GM12878 (cell line): ENCODE measurements at places on chromosomes 11 and 22. TPM values are rescaled to one million over a fixed set of nuclear protein-coding genes. Genes with fewer than 3 reads are reported as not detected.
A peak's percentile ranks its signal among the peaks of the same experiment; 100 is the strongest.

Gene FUT4
- polyA plus RNA-seq = 1.4 and 1.6 TPM in 2 replicates

Gene KCNE3
- polyA plus RNA-seq = not detected in 2 replicates

Gene SCT
- not detected in 2 replicates for polyA plus RNA-seq

Gene LDLRAD3
- polyA plus RNA-seq = 12.0 and 13.0 TPM in 2 replicates

Gene RBX1
- 396 and 402 TPM in 2 replicates for polyA plus RNA-seq

Gene XKR3
- polyA plus RNA-seq = 0.09 TPM in 1 of 2 replicates, not detected in the other

Gene NCR3LG1
- polyA plus RNA-seq = 0.11 TPM in 1 of 2 replicates, not detected in the other

Gene P2RY6
- polyA plus RNA-seq = 0.32 TPM in 1 of 2 replicates, not detected in the other

- H3K36me3 ChIP-seq = no peaks in the 10 kb centered on the region
- H3K27me3 ChIP-seq = no peaks in the 10 kb centered on the region
- DNase-seq = no peak
- peaks cover 13% of the 10 kb centered on the region for H3K4me1 ChIP-seq
Observed at GRCh38 chr11:68847395-68847794, 5.7 kb upstream of the CPT1A start.

- H3K4me3 ChIP-seq = no peak overlapping the region
- H3K27me3 ChIP-seq = no peaks in the 10 kb centered on the region
- DNase-seq = no peak
- no peak overlapping the region for H3K27ac ChIP-seq
- peaks cover 14% of the 10 kb centered on the region for H3K36me3 ChIP-seq
Observed at GRCh38 chr22:46674906-46675305, 54.7 kb downstream of the GRAMD4 start.

GRCh38 chr11:93340223-93340622 is 9.7 kb downstream of the DEUP1 start:
- no peaks in the 10 kb centered on the region for H3K4me1 ChIP-seq
- no peak overlapping the region for H3K4me3 ChIP-seq

DNA sequence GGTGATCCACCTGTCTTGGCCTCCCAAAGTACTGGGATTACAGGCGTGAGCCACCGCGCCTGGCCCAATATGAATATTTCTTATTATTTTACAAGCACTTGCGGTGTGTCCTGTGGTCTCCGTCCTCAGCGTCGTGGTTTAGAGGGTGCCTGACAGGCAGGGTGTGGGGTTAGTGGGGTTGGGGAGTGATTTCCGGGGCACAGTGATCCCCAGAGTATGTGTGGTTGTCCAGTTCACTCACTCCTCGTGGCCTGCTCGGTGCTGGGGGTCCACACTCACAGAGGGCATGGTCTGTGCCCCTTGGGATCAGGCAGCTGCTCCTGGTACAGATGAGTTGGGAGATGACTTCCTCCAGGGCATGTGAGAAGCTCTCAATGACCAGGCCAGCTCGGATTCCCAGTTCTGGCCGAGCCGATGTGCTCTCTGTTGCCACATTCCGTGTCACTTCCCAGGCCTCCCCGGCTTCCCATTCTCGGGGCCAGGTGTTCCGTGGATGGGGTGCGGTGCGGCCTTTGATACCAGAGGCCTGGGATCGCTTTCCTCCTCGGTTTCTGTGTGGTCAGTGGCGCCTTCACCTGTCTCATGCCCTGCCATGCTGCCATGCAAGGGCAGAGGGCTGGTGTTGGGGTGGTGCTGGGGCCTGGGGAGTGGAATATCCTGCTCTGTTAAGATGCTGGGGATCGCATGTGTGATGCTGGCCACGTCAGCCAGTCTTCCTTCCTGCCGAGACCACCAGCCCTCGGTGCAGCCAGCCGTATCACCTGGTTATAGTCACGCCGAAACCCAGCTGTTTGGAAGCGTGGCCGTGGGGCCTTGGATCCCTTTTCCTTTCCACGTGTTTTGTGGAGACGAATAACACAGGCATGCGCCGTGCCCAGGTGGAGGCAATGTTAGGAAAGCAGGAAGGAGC is 39.6 kb downstream of the PARVB start:
- H3K4me1 ChIP-seq = peaks cover 51% of the 10 kb centered on the region
- H3K27ac ChIP-seq = peak overlapping the region; percentile 75
- no peak overlapping the region; the same call in 1 of the 2 replicates for H3K4me3 ChIP-seq
- H3K36me3 ChIP-seq = peaks cover 3% of the 10 kb centered on the region; the same call in 1 of the 2 replicates
- DNase-seq = peak; percentile 20
- H3K27me3 ChIP-seq = no peaks in the 10 kb centered on the region

- no peaks in the 10 kb centered on the region for H3K36me3 ChIP-seq
- no peak within 1 kb of the TSS for H3K4me3 ChIP-seq
- H3K4me1 ChIP-seq = no peaks in the 10 kb centered on the region
- no peak for DNase-seq
Observed at GRCh38 chr11:7251836-7252682, at the start of gene SYT9. Gene SYT9 (plus strand): TSS chr11:7251904. CDS start chr11:7252187, 283 bp downstream.

DNA sequence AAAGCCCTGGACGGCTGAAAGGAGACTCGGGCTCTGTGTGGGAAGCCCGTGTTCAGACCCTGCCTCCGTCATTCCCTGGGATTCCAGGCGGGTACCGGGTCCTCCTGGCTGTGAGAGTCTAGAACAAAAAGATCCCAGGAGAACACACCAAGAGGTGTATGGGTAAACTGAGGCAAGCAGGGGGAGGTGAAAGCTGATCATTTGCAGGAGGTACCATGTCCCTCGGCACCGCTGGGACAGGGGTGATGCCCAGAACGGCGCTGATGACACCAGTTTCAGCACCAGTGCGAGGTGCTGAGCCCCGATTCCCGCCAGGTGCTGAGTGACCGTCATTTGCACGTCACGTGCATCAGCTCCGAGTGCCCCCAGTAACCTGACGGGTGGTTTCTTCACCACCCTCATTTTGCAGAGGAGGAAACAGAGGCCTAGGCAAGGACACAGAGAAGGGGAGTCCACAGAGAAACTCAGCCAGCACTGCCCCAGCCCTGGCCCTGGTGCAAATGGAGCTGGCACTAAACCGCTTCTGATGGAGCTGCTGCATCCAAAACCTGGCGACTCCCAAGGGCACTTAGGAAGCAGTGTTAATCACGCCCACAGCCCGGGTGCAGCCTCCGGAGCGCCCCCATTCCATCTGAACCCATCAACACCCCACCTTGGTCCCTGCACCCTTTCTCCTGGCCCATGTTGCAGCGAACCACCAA is 16.8 kb downstream of the MACROD1 start:
- no peaks in the 10 kb centered on the region for H3K27me3 ChIP-seq
- H3K36me3 ChIP-seq = no peaks in the 10 kb centered on the region
- no peaks in the 10 kb centered on the region; the same call in 1 of the 2 replicates for H3K4me1 ChIP-seq
- H3K27ac ChIP-seq = no peak overlapping the region
- DNase-seq = no peak

GRCh38 chr11:93832780-93833179 is 17.6 kb downstream of the VSTM5 start:
- H3K27me3 ChIP-seq = no peaks in the 10 kb centered on the region
- no peaks in the 10 kb centered on the region for H3K4me1 ChIP-seq
- no peaks in the 10 kb centered on the region for H3K36me3 ChIP-seq
- H3K4me3 ChIP-seq = no peak overlapping the region
- no peak for DNase-seq

DNA sequence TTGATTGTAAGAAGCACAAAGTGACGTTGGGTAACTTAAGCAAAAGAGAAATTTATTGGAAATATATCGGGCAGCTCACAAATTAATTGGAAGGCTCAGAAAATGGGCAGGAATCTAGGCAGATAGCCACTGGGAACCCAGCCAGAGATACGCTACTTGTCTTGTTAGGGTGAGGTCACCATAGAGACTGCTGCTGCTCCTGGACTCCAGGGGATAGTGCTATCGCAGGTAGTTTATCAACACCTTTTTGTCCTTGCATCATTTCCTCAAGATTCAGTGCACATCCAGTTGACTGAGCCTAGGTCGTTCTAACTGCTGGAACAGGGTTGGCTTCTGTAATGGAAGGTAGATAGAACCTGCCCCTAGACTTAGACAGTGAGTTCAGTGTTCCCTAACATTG is 19.6 kb downstream of the AMOTL1 start:
- no peaks in the 10 kb centered on the region for H3K36me3 ChIP-seq
- H3K27ac ChIP-seq = no peak overlapping the region
- no peaks in the 10 kb centered on the region for H3K4me1 ChIP-seq
- DNase-seq = no peak
- no peak overlapping the region for H3K4me3 ChIP-seq
- H3K27me3 ChIP-seq = no peaks in the 10 kb centered on the region

GRCh38 chr11:129458756-129459535 is 83.3 kb downstream of the BARX2 start:
- H3K27me3 ChIP-seq = peaks cover 1% of the 10 kb centered on the region
- no peaks in the 10 kb centered on the region for H3K4me1 ChIP-seq
- H3K4me3 ChIP-seq = no peak overlapping the region
- no peaks in the 10 kb centered on the region for H3K36me3 ChIP-seq
- no peak for DNase-seq
